SHP77 (cell line): ENCODE measurements at places on chromosomes 2 and 18.

DNA sequence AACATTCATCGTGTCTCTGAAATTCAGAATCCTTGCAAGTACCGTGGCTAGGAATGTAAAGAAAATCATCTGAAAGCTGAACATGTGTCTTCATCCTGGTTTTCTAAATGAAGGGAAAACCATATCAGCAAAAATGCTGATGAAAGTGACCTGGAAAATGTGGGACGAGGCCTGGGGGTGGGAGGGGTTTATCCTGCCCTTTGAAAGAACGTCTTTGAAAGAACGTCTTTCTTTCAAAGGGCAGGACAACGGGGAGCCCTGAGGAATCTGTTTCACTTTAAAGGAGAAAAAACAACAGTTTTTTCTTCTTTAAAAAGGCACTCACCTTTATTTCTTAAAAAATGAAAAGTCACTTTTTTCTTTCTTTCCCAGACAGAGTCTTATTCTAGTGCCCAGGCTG is 185.2 kb downstream of the ALPK2 start:
- DNase-seq: no peak

GRCh38 chr2:7037340-7038333 is 120.4 kb downstream of the RNF144A start:
- DNase-seq: peak; percentile 62

GRCh38 chr2:10187661-10188060 is 65.1 kb downstream of the RRM2 start:
- no peak for DNase-seq

GRCh38 chr2:200929334-200930249 is 33.9 kb downstream of the ORC2 start:
- DNase-seq: no peak

- no peak for DNase-seq
These were observed 277.7 kb upstream of the ERBB4 start for GRCh38 chr2:212816267-212816666.
